HFF-Myc (cell line): ENCODE measurements at places on chromosomes 1 and 21.

DNA sequence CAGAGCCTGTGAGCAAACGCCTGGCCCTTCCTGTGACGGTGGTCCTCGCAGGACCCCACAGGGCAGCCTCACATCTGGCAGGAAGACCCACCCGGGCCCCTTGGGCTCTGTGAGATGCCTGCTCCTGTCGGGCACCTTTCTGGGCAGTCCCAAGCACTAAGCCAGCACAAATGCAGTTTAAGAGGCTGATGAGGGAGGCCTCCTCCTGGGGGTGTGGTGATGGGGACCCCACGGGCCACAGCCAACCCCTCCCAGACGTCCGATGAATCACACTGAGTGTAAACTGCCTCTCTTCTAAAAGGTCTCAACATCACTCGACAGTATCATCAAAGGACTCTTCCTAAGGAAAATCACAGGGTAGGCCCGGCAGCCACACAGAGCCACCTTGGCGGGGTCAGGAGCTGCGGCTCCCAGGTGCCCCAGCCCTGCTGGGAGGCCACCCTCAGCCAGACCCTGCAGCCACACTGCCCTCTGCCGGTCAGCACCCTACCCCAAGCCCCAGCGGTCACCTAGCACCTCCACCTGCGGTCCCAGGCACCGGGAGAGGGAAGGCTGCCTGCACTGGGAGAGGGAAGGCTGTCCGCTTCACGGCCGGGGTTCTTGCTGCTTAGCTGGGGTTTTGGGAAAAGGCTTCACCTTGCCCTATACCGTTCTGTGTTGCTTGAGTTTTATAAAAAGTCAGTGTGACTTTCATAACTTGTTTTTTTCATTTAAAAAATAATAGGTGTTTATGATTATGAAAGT is 3.9 kb upstream of the PRKCZ start:
- DNase-seq: no peak

DNA sequence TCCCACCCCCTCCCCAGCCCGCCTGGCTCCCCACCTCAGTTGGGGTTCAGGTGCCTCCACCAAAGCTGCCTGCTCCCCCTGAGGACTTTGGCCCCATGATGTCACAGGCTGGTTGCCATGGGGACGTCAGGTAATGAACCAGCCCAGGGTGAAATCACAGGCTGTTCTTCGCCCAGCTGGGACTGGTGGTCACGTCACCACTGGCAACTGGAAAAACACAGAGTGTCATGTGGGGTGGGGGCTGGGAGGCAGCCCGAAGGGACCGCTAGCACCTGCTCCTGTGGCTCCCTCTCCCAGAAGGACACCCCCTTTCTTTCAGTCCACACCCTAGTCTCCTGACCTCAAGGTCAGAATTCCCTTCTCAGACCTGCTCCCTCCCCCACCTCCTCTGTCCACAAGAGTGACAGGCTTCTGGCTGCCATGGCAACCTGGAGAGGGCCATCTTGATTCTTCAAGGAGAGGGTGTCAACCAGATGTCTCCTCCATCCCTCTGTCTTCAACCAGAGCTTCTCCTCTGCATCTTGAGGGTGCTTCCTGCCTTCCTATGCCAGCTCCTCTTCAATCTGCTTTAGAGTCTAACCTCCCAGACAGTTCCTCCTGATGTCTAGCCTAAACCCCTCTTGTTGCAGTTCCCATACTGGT is 6.2 kb downstream of the FAM131C start:
- no peak for DNase-seq

- DNase-seq: no peak
Observed at GRCh38 chr1:238950784-238951183, 435.6 kb upstream of the CHRM3 start.

DNA sequence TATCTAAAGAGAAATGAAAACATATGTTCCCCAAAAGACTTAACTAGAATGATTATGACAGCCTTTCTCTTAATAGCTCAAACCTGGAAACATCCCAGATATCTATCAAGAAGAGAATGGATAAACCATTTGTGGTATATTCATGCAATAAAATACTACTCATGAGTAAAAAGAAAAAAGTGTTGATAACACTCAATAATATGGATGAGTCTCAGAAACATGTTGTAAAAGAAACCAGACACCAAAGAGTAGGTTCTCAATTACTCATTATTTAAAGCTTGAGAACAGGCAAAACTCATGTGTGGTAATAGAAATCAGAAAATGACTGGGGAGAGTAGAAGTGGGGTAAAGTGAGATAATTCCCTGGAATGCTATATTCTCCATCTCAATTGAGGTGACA is 154.1 kb downstream of the PHTF1 start:
- no peak for DNase-seq

DNA sequence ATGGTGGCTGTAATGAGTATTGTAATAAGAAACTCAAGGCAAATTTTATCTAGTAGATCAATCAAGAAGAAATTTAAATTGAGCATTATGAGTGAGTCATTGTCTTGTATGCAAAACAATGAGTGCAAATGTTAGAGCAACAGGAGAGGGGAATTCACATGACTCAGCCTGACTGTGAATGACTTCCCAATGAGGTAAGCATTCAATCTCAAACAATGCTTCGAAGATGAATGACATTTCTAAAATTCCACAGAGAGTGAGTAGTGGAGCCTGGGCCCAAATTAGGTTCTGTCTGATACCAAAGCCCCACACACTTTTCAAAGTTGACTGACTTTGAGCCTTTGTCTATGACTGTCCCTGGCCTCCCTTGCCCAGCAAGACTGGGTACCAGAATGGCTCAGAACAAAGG is 738.0 kb downstream of the PTPRU start:
- peak; percentile 7 for DNase-seq

GRCh38 chr21:44297525-44298290 is 2.1 kb upstream of the PFKL start:
- DNase-seq: peak; percentile 55

GRCh38 chr1:77975907-77976306 is 3.0 kb downstream of the FUBP1 start:
- DNase-seq: no peak

DNA sequence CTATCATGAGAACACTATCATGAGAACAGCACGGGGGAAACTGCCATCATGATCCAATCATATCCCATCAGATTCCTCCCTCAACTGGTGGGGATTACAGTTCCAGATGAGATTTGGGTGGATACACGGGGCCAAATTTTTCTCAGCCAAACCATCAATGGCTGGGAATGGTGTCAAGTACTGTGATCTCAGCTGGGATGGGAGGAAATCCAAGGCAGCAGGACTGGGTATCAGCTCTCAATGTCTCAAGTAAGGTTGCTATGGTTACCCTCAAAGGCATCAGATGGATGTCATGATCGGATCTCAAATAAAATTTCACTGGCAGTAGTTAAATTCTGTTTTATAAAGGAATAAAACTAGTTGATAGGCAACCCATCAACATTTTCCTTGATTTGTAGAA is 399.0 kb downstream of the KCNT2 start:
- DNase-seq: no peak

DNA sequence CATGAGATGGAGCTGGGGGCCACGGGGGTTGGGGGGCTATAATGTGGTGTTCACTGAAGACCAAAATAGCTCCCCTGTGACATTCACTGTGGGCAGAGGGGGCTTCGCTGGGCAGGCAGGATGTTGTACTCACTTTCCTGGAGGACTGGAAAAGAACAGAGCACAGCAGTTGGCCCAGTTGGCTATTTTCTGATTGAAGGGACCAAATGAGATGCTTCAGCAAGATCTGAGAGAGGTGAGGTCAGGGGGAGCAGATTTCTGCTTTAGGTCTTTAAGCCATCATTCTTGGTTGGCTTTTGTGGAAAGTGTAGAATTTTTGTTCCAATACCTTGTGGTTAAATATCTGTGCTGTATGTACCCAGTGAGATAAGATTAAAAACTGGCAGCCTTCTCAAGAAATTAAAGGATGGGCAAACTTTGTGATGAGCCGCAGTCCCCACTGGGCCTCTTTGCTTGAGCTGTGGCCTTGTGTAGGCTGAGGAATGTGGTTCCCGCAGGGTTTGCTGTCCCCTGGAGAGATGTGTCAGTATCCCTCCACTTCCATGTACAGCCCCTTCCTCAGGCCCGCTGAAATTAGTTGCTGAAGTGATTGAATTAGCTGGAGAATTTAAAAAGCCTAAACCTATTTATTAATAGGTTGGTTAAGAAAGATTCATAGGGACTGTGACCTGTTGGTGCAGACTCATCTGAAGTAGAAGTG is 80.7 kb downstream of the ATP5PO start:
- no peak for DNase-seq

GRCh38 chr1:53592985-53593757 is 134.0 kb downstream of the DMRTB1 start:
- DNase-seq: no peak

GRCh38 chr1:8702850-8703810 is 114.3 kb downstream of the RERE start:
- peak; percentile 79 for DNase-seq

DNA sequence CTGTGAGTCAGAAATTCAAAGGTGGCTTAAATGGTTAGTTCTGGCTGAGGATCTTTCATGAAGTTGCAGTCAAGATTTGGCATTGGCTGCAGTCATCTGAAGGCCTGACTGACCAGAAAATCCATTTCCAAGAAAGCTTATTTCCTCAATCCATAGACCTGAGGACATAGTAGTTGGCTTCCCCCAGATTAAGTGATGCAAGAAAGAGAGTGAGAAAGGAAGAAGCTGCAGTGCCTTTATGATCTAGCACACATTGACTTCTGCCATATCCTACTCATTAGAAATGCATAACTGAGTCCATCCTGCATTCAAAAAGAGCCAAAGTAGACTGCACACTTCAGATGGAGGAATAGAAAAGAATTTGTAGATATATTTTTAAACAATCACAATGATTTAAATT is 222.6 kb downstream of the COL24A1 start:
- no peak for DNase-seq

GRCh38 chr1:17973694-17974093 is 133.9 kb upstream of the IGSF21 start:
- DNase-seq: no peak

GRCh38 chr1:245605480-245606156 is 450.8 kb downstream of the KIF26B start:
- peak; percentile 69 for DNase-seq

DNA sequence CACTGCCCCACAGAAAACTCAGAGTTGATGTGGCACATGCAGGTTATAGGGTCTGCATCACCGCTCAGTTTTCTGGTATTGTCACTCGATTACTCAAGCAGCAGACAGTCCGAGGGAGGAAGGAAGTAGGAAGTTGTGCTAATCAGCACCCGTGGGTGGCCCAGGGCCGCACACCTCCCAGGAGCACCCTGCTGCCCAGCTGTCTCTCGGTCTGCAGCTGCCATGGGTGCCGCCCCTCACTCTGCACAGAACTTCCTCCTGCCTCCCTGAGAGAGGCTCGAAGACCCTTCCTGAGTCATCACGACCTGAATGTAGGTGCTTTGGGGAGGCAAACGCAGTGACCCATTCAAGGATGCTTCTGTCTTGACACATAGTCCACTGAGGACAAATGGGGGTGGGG is 4.2 kb upstream of the TFF3 start:
- no peak for DNase-seq

DNA sequence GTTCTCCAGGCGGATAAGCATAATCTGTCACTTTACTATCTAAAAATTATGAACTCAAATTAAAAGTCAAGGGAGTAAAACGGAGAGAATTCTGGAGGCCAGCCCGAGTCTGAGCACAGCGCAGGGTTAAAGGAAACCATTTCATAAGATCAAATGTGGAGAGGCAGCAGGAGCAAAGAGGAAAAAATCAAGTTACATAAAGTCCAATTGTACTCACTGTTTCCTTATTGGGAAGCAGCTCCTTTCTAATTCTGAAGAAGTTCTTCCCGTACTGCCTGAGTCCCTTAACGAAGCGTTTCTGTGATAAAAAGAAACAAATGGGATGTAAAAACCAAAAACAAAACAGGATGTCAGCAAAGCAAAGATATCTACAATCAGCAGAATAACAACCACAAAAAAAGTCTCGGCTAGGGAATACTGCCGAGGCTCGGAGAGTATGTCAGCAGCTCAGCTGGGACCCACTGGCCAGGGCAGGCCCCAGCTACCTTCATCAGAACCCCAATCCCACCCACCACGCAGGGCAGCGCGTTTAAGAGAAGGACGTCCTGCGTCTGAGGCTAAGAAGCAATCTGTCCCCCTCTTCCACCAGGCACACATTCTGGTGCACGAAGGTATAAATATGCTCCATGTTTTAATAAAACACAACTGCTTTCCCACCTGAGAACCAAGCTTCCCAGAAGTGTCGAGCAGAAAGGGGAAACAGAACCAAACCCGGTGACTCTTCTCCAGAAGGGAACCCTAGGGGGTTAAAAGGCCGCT is 104.8 kb downstream of the SLC45A1 start:
- DNase-seq: no peak

- DNase-seq: no peak
Observed at GRCh38 chr1:229296541-229296941, 25.6 kb downstream of the RAB4A start.

DNA sequence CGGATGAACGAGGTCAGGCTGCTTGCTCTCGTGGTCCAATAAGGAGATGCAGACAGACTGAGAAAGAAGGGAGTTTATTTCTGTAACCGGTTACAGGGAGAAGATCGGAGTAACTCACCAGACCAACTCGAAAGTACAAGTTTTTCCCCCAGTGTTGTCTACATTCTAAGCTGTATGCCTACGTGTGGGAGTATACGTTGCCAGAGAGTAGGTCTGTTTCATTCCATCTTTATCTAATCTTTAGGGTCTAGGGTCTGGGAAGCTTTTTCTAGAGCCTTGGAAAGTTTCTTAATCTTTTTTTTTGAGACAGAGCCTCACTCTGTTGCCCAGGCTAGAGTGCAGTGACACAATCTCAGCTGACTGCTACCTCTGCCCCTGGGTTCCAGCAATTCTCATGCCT is 4.7 kb upstream of the PADI1 start:
- DNase-seq: no peak

- no peak for DNase-seq
Observed at GRCh38 chr1:201060586-201060985, 37.1 kb upstream of the KIF21B start.

- no peak for DNase-seq
Observed at GRCh38 chr1:71081697-71082080, 854 bp upstream of the ZRANB2 start.

DNA sequence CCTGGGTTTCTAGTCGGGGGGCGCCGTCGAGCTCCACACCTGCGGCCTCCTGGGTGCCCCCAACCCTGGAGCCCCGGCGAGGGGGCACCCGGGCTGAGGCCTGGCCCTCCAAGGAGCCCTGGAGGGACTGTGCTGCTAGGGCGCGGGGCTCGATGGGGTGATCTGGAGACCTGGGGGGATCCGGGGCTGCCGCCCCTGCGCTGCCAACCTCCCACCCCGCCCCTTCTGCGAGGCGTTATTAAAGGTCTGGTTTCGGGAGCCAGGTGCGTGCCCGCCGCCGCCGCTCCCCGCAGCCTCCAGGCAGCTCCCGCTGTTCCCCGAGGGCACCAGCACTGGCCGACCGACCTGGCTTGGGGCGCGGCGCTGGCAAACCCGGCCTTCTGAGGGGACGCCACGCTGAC is 746 bp upstream of the POFUT2 start:
- no peak for DNase-seq

- no peak for DNase-seq
Observed at GRCh38 chr1:236514703-236515442, 8.9 kb upstream of the LGALS8 start.

GRCh38 chr1:206581571-206581981 is 30.7 kb downstream of the EIF2D start:
- no peak for DNase-seq
